ENCODE measurements at places on chromosomes 16 and 17.

GRCh38 chr17:47204722-47205418, 4.3 kb upstream of the MYL4 start:
- DNase-seq = peak; percentile 76

- no peak for DNase-seq
These were observed 35.7 kb downstream of the CYTH1 start for GRCh38 chr17:78746263-78746948.

GRCh38 chr17:66807182-66807581, 27.7 kb upstream of the CACNG5 start:
- no peak for DNase-seq

DNA sequence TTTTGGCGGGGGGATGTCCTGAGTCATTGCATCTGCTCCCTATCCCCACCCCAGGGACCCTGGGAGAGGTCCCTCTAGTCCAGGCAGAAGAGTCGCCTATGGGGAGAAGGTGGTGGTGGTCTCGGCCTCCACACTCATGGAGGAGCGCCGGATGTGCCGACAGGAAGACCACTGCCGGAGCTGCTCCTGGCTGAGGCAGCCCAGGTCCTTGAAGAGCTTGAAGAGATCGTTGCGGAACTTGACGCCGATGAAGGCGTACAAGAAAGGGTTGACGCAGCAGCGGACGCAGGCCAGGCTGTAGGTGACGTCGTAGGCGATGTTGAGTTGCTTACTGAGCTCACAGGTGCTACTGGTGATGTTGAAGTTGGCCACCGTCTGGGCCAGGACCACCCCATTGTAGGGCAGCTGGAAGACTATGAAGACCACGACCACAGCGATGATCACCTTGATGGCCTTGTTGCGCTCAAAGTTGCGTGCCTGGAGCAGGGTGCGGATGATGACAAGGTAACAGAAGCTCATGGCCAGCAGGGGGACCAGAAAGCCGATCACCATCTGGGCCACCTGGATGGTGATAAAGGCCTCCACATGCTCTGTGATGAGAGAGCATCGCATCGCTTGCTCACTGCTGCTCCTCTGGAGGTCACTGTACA, 10.5 kb downstream of the CCR7 start:
- DNase-seq = peak; percentile 16

DNA sequence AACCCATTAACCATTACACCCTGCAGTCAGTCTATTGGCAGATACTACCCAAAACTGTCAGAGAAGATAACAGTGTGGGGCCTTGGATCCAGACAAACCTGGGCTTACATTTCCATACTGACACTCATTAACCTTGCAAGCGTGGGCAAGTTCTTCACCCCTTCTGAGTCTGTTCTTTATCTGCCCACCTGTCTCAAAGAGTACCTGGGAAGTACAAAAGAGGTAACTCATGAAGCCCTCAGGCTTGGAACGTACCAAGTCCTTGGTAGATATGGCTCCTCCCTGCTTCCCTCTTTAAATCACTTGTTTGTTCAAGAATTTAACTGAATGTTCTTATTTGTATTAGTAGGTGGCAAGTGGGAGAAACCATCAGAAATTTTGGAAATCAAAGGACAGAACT, 2.5 kb upstream of the IGSF6 start:
- no peak for DNase-seq

DNA sequence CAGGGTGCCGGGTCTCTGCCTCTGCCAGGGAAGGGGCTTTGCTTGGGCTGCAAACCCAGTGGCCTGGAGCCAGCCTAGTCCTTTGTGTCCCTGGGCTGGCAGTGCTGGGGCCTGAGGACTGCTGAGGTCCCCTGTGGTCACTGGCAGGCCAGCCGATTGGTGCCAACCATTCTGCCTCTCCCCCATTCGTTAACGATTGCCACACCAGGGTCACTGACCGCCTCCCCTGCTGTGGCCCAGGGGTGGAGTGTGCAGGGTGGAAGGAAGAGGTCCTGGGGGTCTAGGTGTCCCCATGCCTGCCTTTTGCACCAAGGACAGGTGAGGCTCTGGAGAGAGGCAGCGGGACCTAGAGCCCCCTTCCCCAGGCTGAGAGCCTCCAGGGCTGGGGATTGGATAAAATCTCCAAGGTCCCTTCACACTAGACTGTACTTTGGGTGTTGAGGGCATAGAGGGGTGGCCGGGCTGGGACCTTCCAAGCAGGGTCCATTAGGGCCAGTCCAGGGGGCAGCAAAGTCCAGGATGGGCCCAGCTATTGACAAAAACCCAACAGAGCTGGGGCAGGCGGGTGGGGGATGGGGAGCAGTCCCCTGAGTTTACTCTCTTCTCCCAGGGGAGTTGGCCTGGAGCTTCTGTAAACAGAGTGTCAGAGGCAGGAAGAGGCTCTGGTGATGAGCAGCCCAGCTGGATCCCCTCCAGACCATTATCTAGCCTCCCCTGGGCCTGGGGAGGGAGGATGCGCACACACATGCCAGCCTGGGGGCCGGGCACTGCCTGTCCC, 1.1 kb downstream of the VASN start:
- DNase-seq = peak; percentile 32

GRCh38 chr16:80846680-80847079, 42.3 kb upstream of the CDYL2 start:
- DNase-seq = no peak

DNA sequence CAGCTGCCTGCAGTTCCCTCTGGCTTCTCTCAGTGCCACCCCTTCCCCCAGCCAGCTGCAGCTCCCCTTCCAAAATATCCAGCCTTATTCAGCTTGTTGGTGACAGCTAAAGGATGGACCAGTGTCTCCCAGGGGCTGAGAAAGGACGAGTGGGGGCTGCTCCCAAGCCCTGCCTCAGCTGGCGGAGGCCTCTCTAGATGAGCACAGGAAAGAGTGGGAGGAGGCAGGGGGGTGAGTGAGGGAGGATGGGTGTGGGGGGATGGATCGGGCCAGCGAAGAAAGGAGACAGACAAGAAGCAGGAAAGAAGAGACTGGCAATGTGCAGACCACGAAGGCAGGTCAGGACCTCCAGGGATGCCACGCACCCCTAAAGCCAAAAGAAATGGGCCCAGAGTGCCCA, 17.5 kb downstream of the PIPOX start:
- DNase-seq = no peak

DNA sequence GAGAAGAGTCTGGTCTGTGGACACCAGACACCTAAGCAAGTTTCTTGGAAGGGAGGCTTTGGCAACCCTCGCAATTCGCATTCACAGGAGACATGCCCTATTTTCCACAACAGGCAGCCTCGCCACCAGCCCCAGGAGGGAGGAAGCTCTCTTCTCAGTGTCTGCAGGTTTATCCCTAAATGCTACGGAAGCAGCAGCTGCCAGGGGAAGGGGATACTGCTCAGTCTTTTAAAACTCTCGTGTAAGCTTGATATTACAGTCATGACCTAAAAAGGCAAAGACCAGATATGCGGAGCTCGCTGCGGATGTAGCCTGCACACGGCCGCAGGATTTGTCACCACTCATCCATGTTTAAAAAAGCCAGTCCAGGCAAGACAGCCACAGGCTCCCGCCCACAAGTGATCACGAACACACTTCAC, 159.2 kb upstream of the RPH3AL start:
- DNase-seq = no peak

GRCh38 chr17:29176558-29177351, 3.4 kb downstream of the MYO18A start:
- DNase-seq = peak; percentile 83

- DNase-seq = no peak
These were observed 157.0 kb downstream of the NTN1 start for GRCh38 chr17:9178319-9178718.

- no peak for DNase-seq
These were observed 717.8 kb downstream of the WWOX start for GRCh38 chr16:78817200-78817739.

DNA sequence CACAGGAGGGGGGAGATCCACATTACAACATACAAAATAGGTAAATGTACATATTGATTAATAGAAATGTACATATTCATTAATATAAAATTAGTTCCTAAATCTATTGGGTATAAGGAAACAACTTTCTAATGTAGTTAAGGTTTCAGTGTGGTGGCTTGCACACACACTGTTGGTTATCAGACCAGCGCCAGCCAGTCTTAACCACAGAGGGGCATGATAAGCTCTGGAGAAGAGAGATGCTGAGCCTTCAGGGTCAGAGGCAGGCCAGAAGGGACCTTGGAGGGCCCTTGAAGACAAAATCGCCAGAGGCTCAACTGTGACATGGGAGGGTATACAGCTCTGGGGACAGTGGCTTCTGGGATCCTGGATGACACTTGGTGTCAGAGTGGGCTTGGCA, 10.9 kb upstream of the ZFP90 start:
- no peak for DNase-seq

- DNase-seq = peak; percentile 74
These were observed 10.5 kb upstream of the ITGAD start for GRCh38 chr16:31382485-31383161.

DNA sequence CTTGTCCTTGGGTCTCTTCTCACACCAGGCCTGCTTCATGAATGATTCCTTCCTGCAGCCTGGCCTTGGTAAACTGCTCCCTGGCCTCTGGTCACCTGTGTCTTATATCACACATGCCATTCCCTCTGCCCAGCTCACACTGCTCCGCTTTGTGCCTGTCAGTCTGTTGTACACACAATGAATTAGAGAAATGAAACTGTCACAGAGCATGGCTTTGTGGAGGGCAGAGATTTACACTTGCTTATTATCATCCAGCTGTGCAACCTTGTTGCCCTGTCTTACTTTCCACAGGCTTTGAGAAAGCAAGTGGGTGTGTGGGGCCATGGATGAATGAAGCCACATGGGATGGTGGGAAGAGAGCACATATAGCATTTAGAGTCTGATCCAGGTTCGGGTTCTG, 22.4 kb downstream of the ALDH3A2 start:
- DNase-seq = no peak

- no peak for DNase-seq
These were observed 10.6 kb downstream of the SLC16A3 start for GRCh38 chr17:82239401-82239925.

- peak; percentile 58 for DNase-seq
These were observed 2.7 kb downstream of the CDK5R1 start for GRCh38 chr17:32489320-32490100.

DNA sequence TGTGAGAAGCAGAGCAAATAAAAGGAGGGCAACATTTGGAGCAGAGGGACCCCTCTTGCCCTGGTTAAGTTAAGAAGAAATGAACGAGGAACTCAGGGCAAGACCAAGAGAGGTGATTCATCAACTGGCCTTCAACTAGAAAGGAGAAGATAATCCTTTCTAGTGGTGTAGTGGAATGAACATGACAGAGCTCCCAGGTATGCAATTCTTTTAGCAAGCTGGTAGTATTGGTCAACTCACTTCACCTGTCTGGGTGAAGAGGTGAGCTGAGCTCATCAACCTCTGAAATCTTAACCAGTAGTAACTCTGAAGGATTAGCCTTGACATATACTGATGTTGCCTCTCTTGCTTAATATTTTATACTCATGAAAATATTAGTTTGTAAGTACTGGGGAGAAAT, 1024.7 kb upstream of the GOT2 start:
- DNase-seq = no peak

DNA sequence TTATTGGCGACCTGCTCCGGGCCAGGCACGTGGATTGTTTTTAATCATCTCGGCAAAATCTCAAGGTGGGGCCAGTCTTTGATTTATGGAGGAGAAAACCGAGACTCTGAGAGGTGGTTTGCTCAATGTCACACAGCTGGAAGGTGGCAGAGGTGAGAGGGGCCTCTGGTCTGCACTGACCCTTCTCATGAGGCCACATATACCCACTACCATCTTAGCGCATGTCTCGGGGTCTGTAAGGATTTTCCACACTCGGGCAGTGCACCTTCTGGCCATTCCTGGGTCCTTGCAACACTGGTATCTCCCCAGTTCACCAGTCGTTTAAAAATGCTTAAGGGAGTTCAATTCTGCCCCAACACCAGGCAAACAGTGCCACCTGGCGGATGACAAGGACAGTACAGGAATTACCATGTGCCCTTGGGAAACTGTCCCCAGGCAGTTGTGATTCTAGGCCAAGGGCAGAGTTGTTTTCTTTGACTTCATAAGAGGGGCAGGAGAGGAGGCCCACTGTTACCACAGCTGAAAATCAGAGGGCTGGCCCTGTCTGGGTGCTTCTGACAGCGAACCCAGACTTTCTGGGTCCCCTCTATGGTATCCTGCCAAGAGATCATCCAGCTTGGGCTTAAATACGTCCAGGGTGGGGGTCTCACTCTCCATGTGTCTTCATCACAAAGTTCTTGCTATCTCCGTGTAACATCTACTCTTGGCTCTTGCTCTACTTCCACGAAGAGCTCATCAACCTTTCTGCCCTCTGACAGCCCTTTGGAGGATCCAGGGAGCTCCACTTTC, 39.4 kb upstream of the RAI1 start:
- DNase-seq = peak; percentile 83

- DNase-seq = no peak
These were observed 272.9 kb downstream of the UTP18 start for GRCh38 chr17:51533219-51533618.

DNA sequence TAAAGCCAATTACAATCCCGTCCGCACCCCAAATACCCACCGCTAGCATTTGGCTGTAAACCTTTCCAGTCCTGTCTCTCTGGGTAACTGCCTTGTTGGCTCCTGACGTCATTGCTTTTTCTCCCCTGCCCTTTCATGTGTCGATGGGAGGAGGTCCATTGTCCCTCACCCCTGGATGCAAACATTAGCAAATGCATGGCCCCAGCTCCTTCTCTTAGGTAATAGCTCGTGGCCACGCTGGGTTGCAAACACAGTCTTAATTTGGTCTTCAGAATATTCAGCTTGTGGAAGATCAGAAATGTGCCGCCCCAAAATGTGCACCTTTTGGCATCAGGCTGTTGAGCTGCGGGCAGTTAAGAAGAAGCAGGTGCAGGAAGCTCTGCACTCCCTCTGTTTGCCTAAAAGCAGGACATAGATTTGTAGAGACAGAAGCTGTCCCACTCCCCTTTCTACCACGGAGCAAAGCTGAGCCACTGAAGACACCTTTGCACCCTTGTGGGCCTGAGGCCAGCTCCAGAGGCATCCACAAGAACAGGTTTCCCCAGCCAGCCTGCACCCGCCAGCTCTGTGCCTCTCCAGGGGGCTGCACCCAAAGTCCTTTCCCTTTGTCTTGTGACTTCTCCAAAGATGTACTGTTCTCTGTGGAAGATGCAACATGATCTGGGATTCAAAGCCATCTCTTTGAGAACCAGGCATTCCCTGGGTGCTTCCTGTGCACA, 127.3 kb downstream of the MGAT5B start:
- no peak for DNase-seq

DNA sequence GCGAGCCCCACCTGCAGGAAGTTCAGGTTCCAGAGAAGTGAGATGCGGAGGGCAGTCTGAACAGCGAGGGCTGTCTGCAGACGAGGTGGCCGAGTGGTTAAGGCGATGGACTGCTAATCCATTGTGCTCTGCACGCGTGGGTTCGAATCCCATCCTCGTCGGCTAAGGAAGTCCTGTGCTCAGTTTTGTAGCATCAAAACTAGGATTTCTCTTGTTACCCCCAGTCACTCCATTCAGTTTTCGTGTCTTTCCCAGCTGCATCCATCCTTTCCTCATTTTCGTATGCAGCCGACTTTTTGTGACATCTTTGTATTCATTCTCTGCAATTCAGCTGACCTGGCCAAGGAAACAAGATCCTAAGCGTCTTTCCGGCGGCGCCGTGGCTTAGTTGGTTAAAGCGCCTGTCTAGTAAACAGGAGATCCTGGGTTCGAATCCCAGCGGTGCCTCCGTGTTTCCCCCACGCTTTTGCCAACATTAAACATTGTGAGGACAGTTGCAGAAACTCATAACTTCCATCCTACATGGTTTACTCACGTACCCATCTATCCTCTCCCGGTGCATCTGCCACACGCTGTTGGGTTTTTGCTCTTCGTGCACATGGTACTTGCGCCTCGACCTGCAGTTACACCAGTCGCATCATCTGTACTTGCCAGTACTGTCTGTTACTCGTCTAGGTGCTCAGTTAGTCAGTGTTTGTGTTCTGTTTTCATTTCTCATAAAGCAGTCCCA, 3.0 kb downstream of the BORCS6 start:
- peak; percentile 97 for DNase-seq

GRCh38 chr17:75806822-75807500, 22.4 kb downstream of the UNK start:
- DNase-seq = no peak
